ENCODE measurements at places on chromosomes 6 and 20.

GRCh38 chr6:157961832-157962575 lies 19.7 kb upstream of the SYNJ2 start:
- no peak for DNase-seq

- peak; percentile 37 for DNase-seq
These were observed 78.7 kb upstream of the PHACTR3 start for GRCh38 chr20:59525500-59526241.

GRCh38 chr6:72420409-72420808 lies 201.5 kb upstream of the KCNQ5 start:
- DNase-seq: no peak

GRCh38 chr20:62355516-62355877 lies 11.6 kb downstream of the LAMA5 start:
- no peak for DNase-seq

DNA sequence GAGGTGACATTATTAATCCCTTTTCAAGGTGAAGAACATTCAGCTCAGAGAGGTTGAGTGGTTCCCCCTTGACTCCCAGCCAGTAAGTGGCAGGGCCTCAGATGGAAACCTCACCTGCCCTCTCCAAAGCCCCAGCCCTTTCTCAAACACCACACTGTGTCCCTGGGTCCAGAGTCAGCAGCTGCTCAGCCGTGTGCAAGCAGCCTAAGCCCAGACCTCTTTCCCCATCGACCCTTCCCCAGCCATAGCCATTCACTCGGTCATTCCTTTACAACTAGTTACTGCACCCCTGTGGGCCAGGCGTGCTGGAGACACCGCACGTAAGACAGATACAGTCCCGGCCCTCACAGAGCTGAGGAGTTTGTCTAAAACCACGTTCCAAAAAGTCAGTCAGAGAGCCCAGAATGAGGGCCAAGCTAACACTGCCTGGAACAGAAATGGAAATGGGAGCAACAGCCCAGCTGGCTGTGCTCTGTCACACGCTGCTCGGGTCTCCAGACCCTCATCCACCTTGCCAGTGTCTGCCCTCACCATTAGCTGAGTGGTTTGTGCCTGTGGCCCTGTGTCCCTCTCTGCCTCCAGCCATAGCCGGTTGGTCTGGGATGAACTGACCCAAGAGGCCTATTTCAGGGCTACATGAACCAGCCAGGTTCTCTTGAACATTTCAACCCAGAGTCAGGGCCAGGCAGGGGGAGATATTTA lies 29.6 kb downstream of the ZC3H12D start:
- DNase-seq: no peak

DNA sequence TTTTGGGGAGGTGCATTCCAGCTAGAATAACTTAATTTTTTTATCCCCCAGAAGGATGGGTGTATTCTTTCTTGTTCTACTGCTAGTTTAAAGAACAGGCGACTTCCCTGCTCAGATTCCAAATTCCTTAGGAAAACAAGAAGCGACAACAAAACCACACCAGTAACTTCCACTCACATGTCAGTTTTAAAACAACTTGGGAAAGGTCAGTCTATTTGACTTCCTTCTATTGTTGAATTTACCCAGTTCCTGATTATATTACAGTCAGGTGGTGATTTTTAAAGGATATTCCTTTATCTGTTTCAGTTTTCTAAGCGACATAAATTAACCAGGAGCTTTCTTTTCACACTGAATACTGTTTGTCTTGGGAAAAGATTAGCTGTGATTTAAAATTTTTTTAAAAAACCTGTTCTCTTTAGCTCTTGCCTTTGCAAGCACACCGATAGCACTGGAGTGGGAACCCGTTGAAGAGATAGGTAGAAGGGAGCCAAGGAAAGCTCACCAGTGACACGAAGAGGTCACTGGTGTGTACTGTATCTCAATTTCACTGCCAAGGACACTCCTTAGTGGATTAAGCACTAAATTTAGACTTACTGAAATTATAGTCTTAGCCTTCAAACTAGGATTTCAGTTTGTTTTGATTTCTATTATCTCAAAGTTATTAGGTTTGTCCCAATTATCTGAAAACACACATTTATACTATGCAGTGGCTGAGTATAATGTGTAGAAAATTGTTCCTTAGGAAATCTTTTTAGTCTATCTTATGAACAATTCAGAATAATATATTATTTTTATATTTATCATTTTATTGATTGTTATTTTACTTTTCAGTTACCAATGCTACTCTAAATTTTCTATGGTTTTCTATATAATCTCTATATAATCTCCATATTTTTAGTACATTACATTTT lies 22.3 kb downstream of the MARCKS start:
- peak; percentile 82 for DNase-seq

DNA sequence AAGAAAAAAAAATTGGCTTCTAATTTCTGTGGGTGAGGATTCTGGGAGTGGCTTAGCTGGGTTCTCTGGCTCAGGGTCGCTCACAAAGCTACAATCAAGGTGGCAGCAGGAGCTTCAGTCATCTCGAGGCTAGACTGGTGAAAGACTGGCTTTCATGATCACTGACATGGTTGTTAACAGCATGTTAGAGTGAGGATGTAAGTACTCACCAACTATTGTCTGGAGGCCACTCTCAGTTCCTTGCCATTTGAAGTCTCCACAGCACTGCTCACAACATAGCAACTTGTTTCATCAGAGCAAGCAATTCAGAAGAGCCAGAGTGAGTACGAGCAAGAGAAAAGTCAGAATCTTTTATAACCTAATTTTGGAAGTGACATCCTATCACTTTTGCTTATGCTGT lies 145.7 kb upstream of the PRSS16 start:
- no peak for DNase-seq

GRCh38 chr20:2135013-2135412 lies 33.4 kb downstream of the STK35 start:
- no peak for DNase-seq

GRCh38 chr6:87436435-87436834 lies 28.7 kb downstream of the CFAP206 start:
- peak; percentile 82 for DNase-seq

DNA sequence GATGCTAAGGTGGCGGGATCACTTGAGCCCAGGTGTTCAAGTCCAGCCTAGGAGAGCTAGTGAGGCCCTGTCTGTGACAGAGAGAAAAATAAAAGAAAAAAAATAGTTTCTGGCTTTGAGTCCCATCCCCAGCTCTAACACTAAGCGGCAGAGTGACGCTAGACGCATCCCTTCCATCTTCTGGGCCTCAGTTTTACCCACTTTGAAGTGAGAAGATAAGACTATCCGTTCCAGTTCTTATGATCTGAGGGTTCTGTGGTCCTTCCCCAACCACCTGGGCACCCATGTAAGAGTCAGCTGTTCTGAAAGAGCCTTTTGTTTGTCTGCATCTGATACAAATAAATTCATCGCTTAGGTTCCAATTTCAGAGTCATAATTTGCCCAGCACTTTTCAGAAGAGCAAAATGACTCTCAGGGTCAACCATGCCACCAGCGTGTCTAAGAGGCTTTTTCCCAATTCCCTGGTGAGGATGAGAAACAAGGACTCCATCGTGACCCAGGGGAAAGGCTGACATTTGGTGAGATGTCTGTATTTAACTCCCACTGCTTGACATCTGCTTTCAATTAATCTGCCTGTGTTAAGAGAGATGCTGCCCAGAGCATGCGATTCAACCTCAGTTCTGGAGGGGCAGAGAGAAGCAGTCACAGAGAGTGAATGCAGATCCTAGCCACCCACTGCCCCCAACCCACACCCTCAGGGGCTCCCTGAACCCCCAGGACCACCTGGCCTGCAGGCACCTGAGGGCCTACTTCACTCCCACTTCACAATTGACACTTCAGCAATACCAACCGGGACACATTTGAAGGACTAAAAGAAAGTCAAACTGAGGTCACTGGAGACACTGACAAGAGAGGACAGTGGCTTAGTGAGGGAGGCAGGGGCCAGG lies 131.6 kb upstream of the TOP1 start:
- no peak for DNase-seq

DNA sequence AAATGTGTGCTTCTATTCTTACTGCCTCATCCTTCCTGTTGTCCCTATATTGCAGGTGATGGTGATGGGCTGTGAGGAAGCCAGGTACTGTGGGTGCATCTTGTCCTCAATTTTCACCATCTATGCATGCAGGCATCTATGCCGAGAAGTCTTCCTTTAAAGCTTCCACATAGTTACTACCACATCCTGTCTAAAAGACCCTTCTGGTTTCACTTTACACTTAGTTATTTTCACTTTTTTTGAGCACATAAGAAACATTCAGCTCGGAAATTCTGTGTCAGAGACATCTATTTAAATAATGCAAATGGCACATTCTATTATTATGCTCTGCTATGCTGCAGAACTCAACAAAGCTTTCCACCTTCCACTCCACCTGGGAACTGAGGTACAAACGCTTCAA lies 28.2 kb upstream of the FABP7 start:
- no peak for DNase-seq

DNA sequence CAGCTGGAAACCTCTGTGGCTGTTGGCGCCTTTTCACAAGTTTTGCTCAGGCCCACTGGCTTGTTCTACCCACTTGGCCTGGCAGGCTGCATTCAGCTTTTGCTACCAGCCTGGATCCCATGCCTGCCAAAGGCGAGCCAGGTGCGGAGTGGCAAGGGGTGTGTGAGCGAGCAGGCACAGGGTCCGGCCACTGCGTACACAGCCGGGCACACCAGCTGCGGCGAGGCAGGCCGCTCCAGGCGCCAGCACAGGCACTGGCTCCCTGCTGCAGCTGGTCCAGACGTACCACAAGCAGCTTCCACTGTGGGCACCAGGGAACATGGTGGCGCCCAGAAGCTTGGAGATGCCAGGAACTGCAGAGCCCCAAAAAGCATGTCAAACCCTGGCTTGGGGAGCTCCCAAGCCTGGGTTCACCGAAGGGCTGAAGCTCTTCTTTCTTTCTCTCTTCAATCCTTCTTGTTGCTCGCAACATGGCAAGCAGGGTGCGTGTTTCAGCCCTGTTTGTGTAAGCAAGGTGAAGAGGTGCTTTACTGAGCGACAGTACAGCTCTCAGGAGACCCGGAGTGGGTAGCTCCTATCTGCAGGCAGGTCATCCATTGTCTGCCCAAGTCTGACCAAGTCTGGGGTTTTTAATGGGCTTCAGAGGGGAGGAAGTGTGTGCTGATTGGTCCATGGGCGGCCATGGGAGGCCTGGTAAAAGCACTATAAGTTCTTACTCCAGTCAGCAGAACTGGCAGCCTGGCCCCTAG lies 32.6 kb upstream of the GRM4 start:
- DNase-seq: no peak

GRCh38 chr20:24341781-24342180 lies 127.6 kb upstream of the SYNDIG1 start:
- no peak for DNase-seq

- no peak for DNase-seq
These were observed 33.3 kb upstream of the SLC22A16 start for GRCh38 chr6:110509617-110510241.

DNA sequence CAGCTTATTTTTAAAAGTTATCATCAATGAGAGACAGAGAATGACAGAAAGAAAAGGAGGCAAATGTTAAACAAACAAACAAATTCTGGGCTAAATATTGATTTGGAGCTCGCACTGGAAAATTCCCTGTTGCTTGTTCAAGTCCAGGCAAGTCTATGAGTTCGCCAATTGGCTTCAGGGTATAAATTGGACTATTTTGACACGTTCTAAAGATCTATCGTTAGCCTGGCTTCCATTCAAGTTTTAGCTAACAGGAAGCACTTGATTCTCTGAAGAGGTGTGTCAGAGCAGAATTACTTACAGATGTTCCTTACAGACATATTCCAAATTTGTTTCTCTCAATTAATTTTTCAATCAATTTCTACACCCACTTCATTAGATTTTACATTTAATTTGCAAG lies 15.8 kb upstream of the RFPL4B start:
- DNase-seq: no peak

- DNase-seq: no peak
These were observed 10.8 kb downstream of the HECA start for GRCh38 chr6:139145661-139146060.

DNA sequence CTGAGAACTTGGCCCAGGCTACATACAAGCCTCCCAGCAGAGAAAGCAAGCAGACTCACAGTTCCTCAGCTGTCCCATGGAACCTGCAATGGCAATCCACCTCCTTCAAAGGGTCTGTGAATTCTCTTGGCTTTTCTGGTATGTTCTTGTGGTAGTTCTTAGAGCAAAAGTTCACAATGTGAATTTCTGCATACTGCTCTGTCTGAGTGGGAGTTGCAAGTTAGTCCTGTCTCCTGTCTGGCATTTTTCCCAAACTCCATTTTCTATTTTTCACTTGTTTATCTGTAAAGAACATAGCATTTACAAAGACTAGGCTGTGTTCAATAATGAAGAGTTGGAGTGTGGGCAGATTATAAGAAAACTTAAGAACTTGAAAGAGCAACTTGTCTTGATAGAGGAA lies 269.9 kb downstream of the BCKDHB start:
- no peak for DNase-seq

GRCh38 chr6:160391419-160392116 lies 43.4 kb downstream of the SLC22A3 start:
- DNase-seq: no peak

GRCh38 chr6:134714113-134714512 lies 235.8 kb downstream of the ALDH8A1 start:
- no peak for DNase-seq

DNA sequence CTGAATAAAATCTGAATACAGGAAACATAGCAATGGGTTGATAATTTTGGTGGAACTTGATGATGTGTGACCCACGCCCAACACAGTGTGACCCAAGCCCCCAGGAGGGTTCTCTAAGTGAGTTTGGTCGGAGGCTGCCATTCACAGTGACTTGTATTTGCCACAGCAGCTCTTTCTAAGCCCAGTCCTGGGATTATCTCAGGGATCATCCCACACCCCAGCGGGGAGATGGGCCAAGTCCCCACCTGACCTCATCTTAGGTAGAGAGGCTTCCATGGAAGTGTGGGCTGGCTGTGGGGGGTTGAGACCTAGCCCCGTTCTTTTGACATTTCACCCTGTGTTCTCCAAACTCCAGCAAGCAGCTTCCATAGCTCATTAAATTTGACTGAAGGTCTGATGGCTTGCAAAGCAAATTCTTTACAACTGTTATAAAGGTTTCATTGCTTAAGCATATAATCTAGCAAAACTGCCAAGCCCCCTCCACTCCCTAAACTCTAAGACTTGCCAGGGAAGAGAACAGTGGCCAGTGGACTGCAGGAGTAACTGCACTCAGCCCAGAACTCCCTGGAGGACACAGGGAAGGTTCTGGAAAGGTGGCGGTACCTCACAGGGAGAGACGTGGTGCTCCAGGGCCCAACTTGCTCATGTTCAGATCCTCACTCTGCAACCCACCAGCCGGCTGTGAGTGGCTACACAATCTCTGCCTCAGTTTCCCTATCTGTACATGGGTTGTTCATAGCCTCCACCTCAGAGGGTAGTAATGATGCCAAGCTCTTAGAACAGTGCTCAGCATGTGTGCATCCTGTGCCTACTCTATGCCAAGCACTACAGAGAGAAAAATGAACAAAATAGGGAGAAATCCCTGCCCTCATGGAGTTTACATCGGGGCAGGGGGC lies 1.0 kb upstream of the PCK1 start:
- DNase-seq: no peak

DNA sequence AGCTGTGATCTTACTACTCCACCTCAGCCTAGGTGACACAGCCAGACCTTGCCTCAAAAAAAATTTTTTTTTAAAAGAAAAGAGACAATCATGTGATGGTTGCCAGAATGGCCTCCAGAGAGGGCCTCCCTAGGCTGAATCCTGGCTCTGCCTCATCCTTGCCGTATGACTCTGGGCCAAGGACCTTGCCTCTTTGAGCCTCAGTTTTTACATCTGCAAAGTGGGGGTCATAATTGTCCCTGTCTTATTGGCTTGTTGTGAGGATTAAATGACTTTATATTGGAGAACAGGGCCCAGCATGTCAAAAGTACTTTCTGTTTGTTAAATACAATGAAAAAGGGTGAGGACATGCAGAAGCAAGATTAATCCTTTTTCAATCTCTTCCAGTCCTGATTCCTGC lies 14.4 kb downstream of the SRXN1 start:
- DNase-seq: no peak

GRCh38 chr6:144406796-144407195 lies 121.7 kb downstream of the UTRN start:
- DNase-seq: no peak
